ENCODE measurements at places on chromosomes 11 and 22.

DNA sequence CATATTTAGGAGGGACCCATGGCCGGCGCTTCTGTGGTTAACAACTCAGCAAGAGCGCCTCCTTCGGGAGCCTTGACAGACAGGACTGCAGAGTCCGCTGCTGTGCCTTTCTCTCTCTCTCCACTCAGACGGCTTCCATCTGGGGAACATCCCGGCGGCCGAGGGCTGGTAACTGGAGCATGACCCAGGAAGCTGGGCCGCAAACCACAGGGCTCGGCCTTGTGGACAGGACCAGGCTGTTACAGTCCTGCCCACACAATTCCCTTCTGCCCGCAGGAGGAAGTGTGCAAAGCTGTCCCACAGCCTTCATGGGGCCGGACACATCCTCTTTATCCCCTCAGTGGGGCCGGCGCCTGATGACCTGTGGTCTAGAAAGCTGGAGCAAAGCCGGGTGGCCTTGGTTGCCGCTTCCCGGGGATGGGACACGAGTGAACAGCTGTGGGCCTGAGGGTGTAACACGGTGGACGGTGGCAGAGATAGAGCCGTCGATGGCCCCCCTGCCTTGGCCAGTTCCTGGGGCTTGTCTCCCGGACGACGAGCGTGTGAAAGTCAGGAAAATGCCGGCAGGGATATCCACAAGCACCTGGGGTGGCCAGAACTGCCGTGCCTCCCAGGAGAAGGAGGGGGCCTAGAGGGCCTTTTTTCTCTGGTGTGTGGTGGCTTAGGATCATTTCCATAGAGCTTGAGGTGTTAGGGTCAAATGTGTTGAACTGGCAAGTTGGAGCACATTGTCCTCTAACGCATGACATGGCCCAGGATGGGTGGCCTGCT, 50.1 kb downstream of the FBLN1 start:
- DNase-seq, result no peak
- H3K4me1 ChIP-seq, result no peaks in the 10 kb centered on the region
- no peak overlapping the region for H3K27ac ChIP-seq
- H3K4me3 ChIP-seq, result no peak overlapping the region
- H3K27me3 ChIP-seq, result no peaks in the 10 kb centered on the region

DNA sequence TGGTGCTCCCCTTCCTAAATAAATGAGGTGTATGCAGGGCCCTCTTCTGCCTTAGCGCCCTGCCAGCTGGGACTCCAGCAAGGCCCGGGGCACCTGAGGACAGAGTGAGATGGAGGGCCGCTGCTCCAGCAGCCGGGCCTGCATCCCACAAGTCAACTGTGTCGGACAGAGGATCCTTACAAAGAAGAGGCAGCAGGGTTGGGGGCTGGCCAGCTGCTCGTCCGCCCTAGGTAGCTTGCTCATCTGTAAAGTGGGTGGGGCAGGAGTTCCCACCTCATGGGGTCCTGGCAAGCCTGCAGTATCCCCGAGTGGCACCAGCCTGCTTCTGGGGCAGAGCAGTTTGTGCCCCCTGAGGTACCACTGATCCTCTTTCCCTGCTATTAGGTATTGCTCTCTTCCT, 7.6 kb downstream of the TMEM121B start:
- H3K36me3 ChIP-seq, result peaks cover 14% of the 10 kb centered on the region
- no peak for DNase-seq
- peaks cover 46% of the 10 kb centered on the region for H3K4me1 ChIP-seq
- no peak overlapping the region for H3K27ac ChIP-seq
- H3K4me3 ChIP-seq, result no peak overlapping the region

DNA sequence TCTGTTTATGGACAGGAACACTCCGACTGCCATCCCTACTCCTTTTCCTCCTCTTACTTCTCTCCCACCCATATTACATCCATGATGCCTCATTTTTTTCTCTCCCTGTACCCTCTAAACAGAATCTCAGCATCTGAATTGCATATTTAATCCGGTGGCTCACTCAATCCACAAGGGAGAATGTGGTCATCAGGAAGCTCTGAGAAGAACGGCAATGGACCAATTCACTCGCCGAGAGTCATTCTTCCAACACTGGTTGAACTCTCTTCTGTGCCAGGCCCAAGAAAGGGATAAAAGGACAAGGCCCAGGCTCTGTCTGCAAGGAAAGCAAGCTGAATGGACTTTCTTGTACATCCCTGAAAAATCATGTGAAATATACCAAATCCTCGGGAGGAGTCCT, 15.9 kb downstream of the MAP6 start:
- H3K36me3 ChIP-seq, result no peaks in the 10 kb centered on the region
- H3K4me1 ChIP-seq, result no peaks in the 10 kb centered on the region
- H3K27me3 ChIP-seq, result peaks cover 10% of the 10 kb centered on the region
- H3K27ac ChIP-seq, result no peak overlapping the region
- H3K4me3 ChIP-seq, result no peak overlapping the region
- no peak for DNase-seq

- H3K36me3 ChIP-seq, result no peaks in the 10 kb centered on the region
- H3K27me3 ChIP-seq, result no peaks in the 10 kb centered on the region
- H3K4me1 ChIP-seq, result no peaks in the 10 kb centered on the region
- H3K4me3 ChIP-seq, result no peak overlapping the region
Measured at GRCh38 chr11:48087974-48088681, 107.8 kb downstream of the PTPRJ start.

GRCh38 chr22:42702675-42703074, 18.0 kb downstream of the A4GALT start:
- no peaks in the 10 kb centered on the region for H3K27me3 ChIP-seq
- no peak for DNase-seq
- H3K36me3 ChIP-seq, result no peaks in the 10 kb centered on the region
- no peak overlapping the region for H3K27ac ChIP-seq
- no peak overlapping the region for H3K4me3 ChIP-seq
- H3K4me1 ChIP-seq, result no peaks in the 10 kb centered on the region

DNA sequence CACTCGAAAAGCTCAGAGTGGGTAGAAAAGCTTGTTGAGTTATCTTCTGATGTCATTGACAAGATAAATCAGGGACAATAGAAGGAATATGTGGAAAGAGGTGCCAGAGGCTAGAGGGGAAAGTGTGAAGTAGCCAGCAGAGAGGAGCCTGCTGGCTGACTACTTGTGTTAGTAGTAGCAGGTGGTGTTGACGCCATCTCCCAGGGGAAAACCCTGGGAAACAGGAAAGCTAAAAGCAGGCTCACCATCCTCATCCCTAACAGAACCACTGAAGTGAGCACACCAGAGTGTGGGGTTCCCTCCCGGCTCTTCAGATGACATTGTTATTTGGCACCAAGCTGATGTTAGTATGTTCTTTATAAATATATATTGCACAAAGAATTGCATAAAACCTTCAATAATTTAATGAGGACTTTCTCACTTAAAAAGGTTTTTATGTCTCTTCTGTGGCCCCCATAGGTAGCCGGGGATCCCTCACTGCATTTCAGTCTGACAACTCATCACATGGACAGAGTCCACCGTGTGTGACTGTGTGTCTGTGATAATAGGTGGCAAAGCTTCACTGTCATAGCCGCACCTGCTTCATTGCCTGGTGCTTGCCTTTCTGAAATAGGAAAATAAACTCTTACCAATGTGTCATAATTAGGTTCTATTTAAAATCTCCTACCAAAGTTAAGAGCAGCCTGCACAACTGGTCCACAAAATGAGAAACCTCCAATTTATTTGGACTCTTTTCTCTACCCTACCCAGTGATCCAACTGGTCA, 63.2 kb upstream of the TOP3B start:
- H3K36me3 ChIP-seq, result no peaks in the 10 kb centered on the region
- H3K4me1 ChIP-seq, result no peaks in the 10 kb centered on the region
- H3K27me3 ChIP-seq, result peaks cover 36% of the 10 kb centered on the region
- DNase-seq, result no peak

DNA sequence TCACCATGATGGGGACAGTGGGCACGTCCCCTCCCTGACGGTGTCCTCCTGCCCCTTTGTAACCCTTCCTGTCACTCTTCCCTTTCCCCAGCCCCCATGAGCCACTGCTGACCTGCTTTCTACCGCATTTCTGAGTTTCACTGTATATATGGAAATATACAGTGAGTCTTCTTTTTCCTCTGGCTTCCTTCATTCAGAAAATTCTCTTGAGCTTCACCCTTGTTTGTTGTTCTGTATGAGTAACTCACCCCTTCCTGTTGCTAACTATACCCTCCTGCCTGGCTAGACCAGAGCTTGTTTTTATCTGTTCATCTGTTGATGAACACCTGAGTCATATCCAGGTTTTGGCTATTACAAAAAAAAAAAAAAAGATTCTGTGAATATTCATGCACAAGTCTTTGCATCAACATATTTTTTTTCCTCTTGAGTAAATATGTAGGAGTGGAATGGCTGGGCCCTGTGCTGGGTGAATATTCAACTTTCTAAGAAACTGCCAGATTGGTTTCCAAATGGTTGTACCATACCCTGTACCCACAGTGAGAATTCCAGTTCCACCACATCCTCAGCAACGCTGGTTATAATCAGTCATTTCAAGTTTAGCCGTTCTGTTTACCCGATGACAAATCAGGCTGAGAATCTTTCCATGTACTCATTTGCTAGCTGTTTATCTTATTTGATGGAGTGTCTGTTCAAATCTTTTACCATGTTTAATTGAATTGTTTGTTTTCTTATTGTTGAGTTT, 62.0 kb downstream of the IGF2 start:
- no peak overlapping the region for H3K27ac ChIP-seq
- H3K4me3 ChIP-seq, result no peak overlapping the region
- peaks cover 3% of the 10 kb centered on the region for H3K27me3 ChIP-seq

- H3K27ac ChIP-seq, result no peak overlapping the region
- peaks cover 3% of the 10 kb centered on the region for H3K27me3 ChIP-seq
- H3K4me1 ChIP-seq, result no peaks in the 10 kb centered on the region
- H3K4me3 ChIP-seq, result no peak overlapping the region
Measured at GRCh38 chr11:9187616-9188015, 77.5 kb downstream of the DENND5A start.
